ENCODE measurements at places on chromosomes 5 and 9. TPM values are rescaled to one million over a fixed set of nuclear protein-coding genes. Genes with fewer than 3 reads are reported as not detected.

The DMRTA1 gene
- not detected for total RNA-seq

DNA sequence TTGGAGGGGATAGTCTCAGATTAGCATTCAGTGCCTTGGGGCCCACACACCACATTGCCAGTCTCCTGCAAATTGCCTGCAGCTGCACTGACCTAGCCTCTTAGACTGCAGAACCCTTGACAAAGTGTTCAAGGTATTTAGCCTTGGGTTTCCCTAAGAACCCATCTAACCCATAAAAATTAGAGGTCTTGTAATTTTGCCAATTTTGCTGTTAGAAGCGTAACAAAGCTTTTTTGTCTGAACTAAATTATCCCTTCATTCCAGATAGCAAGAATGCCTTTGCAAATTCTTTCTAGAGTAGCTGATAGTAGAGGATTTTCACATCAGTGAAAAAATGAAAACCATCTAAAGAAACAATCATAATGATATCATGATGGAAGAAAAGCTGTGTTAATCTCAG, 74.0 kb upstream of the CCNG1 start:
- DNase-seq: no peak

- peak; percentile 13 for DNase-seq
Measured at GRCh38 chr5:179414459-179415261, 69.4 kb upstream of the ADAMTS2 start.

- DNase-seq: no peak
Measured at GRCh38 chr5:130740047-130740569, 424.9 kb downstream of the HINT1 start.

The SCGB3A1 gene
- total RNA-seq: not detected

DNA sequence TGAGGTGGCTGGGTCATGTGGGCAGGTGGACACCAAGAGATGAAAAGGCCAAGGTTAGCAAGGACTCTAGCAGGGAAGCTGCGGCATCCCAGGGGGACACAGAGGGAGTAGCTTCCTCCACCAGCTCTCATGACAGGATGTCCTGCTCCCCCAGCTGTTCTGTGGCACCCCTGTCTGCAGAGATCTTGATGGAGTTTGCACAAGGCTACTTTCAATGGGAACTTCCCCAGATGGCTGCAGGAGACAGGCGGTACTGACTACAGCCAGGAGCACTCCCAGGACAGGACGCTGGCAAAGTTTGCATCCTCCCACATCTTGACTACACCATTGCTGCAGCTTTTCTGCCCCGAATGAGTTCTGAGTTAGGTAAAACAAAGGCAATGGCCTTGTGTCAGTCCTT, 312.8 kb downstream of the TLE4 start:
- DNase-seq: no peak

- DNase-seq: no peak
Measured at GRCh38 chr5:35988529-35988928, 2.7 kb downstream of the UGT3A1 start.

GRCh38 chr9:99486684-99487083, 264.6 kb downstream of the SEC61B start:
- DNase-seq: no peak

DNA sequence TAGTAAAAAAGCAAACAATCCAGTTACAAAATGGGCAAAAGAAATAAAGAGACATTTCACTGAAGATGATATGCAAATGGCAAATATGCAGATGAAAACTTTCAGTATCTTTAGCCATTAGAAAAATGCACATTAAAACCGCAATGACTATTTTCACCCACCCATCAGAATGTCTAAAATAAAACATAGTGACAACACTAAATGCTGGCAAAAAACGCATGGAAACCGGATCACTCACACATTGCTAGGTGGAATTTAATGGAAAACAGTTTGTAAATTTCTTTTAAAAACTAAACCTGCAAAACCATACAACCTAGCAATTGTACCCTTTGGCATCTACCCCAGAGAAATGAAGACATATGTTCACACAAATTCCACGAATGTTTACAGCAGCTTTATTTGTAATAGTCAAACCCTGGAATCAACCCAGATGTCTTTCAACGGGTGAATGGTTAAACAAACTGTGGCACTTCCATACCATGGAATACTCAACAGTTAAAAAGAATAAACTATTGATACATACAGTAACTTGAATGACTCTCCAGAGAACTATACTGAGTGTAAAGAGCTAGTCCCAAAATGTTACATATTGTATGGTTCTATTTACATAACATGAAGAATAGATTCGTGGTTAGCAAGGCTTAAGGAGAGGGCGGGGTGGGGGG, 17.2 kb upstream of the PAM start:
- DNase-seq: no peak

The CAAP1 gene
- 16.6 TPM for total RNA-seq
